Foreskin keratinocyte (primary cell): ENCODE measurements at places on chromosomes 1 and 21. TPM values are rescaled to one million over a fixed set of nuclear protein-coding genes. Genes with fewer than 3 reads are reported as not detected.

GRCh38 chr1:233446935-233447334, 119.4 kb downstream of the MAP3K21 start:
- no peak for DNase-seq

The SFPQ gene
- total RNA-seq, result 281 and 358 TPM in 2 replicates

The NPHS2 gene
- not detected in 2 replicates for total RNA-seq

DNA sequence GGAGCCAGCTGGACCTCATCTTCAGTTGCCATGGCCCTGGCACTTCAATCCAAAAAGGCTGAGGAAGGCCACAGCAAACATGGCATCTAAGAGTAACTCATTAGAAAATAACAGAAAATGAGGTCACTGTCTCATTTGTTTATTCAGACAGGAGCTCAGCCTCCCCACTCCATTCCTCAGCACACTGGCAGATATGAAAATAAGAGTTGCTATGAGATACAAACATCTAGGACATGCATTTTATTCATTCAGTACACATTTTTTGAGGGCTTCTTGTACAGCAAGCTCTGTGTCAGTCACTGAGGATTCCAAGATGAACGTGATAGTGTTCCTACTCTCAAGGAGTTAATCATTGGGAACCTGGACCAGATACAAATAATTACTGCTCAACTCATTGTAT, 32.7 kb upstream of the TMEM125 start:
- no peak for DNase-seq

The CNTN2 gene
- total RNA-seq, result not detected in 2 replicates

GRCh38 chr1:9687874-9688582, 36.5 kb downstream of the PIK3CD start:
- DNase-seq, result peak; percentile 41

The CASQ1 gene
- not detected in 2 replicates for total RNA-seq

DNA sequence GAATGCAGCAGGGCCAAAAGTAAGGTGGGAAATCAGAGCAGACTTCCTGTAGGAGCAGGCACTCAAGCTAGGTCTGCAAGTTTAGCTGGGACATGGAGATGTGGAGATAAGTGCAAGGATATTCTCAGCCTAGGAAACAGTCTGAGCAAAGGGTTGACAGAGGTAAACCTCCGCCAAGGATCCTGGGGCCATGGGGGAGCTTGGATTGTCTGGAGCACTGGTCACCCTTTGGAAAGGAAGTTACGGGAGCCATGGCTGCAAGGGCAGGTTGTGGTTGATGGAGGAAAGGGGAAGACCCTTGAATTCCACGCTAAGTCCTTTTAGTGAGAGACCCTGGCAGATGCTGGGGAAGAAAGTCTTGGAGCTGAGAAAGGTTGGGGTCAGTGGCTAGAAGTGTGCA, 150.9 kb downstream of the PTPRU start:
- DNase-seq, result no peak

- DNase-seq, result no peak
These were observed 23.6 kb downstream of the POU2F1 start for GRCh38 chr1:167244244-167244643.

The ESPN gene
- total RNA-seq, result 1.5 and 2.1 TPM in 2 replicates

DNA sequence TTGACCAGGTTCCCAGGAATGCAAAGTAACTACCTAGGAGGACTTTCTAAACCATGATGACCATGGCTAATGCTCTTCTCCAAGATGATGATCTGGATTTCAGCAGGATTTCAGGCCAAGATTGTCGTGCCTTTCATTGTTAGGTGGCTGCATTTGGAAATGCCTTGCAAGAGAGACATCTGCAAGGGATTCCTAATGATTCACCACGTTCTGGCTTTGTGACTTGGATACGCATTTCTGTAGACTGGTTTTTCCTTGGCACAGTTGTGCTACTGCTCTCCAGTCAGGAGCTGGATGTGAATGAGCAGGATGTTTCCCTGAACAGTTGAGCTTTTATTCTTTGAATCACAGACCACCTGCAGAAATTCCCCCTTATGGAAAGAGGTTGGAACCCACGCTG, 212.4 kb downstream of the BACH1 start:
- DNase-seq, result no peak

DNA sequence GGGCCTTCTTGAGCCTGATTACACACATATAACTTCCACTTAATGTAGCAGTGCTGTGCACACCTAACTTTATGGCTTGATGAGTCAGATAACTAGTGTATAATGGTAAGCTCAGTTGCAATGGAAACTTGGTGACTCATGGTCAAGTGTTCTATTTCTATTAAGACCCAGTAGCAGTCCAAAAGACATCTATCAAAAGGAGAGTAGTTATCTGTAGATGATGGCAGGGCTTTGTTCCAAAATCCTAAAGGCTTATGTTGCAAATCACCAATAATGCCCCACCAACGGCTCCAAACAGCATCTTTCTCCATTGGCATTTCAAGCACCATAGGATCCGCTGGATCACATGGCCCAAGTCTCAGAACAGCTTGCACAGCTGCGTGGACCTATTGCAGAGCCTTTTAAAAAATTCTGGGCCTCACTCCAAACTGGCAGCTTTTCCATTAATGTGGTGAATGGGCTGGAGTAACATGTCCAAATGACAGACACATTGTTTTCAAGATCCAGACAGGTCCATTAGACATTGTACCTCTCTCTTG, 566.8 kb upstream of the USP24 start:
- peak; percentile 66 for DNase-seq

GRCh38 chr1:157115851-157116736, 16.5 kb upstream of the ETV3L start:
- DNase-seq, result no peak

GRCh38 chr1:54967372-54967771, 13.1 kb upstream of the TMEM61 start:
- DNase-seq, result no peak

GRCh38 chr1:193456811-193457280, 270.4 kb upstream of the B3GALT2 start:
- DNase-seq, result peak; percentile 61

- DNase-seq, result no peak
These were observed 127.3 kb upstream of the C8B start for GRCh38 chr1:57093122-57093521.

DNA sequence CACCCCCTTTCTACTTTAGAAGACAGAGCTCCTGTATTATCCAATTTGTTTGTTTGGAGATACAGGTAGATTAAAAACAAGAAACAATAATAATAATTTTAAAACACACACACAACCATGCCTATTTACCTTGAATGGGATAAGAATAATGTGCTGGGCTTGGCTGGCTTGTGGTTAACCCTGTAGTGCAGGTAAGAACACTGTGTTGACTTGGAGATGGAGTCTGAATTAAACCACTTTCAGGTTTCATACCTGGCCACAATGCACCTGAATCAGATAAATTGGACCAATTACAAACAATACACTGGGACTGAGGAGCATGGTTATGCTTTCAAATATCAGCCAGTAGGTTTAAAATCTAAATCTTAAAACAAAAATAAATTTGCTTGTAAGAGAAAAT, 60.8 kb downstream of the EYA3 start:
- no peak for DNase-seq

DNA sequence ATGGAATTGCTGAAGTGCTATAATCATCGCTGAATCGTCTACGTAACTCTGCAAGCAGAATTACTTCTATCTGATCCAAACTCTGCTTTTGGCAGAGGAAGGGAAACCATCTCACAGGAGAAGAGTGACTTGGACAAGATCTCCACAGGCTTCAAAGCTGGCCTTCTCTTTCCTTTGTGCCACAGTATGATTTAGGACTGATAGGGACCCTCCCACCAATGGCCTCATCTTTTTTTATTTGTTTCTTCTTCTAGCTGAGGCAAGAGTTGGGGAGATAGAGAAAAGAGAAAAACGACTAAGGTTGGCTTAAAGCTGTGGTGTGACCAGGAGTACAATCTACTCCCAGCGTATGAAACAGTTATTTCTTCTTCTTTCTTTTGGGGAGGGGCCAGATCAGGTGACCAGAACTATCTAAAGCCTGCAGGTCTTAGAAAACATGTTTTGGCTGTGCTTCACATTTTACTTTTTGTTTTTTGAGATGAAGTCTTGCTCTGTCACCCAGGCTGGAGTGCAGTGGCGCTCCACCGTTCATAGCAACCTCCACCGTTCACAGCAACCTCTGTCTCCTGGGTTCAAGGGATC, 35.0 kb downstream of the ZNF496 start:
- DNase-seq, result no peak

GRCh38 chr1:242083742-242084141, 84.8 kb upstream of the MAP1LC3C start:
- no peak for DNase-seq

DNA sequence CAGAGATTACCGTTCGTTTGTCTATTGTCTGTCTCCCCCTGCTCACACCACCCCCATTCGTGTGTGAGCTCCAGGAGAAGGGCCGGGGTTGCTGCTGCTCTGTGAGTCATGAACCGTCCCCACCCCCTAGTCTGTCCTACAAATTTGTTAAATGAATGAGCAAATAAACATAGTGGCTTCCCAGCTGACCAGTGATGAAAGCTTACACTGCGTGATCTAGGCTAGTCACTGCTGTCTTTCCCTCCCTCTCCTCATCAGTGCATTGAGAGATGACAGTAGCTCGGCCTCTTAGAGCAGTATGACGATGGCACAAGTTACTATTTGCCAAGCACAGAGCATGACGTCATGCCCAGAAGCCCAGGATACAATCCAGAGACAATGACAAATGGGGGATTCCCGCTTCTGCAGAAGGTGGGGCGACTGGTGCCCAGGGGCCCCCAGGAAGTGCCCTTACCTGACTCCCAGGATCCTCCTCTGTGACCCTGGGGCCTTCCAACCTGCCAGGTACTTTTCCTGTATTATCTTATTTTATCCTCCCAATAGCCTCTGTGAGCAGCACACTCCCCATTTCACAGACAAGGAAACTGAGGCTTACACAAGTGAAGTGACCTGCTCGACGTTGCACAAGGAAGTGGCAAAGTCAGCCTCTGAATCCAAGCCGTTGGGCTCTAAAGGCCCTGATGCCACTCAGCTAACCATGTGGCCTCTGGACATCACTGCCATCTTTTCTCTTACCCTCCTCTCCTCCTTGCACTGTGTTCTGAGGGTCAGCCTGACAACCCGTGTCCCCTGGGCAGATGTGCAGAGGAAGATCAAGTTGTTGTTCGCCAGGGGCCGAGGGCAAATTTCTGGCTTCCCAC, 8.6 kb upstream of the EPHA2 start:
- DNase-seq, result peak; percentile 94

The GPR52 gene
- total RNA-seq, result 0.18 and 0.37 TPM in 2 replicates

The SRSF4 gene
- 50.4 and 64.0 TPM in 2 replicates for total RNA-seq

- DNase-seq, result no peak
These were observed 4.4 kb upstream of the XPR1 start for GRCh38 chr1:180627411-180627810.

DNA sequence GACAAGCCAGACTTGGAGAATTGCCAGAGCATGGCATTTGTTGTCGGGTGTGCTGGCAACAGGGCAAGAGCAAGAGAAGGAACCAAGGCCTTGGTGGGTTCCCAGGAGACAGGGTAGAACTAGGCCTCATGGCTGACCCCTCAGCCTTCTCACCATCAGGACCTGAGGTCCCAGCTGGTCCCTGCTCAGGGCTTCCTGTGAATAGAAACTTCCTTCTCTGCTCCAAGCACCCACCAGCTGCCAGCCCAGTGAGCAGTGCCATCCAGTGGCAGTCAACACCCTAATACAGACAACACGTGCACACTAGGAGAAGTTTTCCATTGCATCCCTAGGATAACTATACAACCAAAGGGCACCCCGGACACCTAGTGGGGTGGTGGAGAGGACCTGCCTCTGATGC, 22.8 kb downstream of the S100A6 start:
- DNase-seq, result no peak

DNA sequence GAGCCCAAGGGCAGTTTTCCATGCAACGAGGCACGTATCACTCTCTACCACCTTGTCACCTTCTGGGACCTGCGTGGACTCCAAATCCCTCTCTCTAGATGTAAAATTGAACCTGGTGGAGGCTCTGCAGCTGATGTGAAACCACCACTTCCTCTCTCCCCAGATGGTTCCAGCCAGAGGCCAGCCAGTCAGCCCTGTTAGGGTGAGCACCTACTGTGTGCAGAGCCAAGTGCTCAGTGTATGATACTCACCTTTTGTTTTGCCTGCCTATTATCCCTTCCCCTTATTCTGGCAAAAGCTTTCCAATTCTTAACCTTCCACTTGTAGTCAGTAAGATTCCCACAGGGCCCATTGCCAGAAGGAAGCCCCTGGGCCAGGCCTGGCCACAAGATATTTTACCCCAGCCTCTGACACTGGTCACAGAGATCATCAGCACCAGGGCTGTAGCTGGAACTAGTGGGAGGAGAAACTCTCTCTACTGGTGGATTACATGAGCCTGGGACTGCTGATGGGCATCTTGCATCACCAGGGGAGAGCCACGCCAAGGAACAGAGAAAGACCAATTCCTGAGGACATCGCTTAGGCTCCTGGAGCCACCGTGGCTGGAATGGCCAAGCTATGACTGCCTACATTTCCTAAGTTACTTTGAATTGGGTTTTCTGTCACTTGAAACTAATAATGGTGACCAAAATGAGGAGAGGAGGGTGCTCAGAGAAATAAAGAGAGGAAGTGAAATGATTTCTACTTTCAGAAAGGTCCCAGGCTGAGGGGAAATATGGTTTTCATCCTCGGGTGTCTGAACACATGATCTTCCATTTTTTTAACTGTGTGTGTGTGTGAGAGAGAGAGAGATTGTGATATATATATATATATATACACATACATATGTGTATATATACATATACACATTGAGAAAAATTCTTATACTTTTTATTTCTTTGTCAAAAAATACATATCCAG, 26.6 kb upstream of the RD3 start:
- DNase-seq, result no peak

- DNase-seq, result no peak
These were observed 18.4 kb upstream of the LY9 start for GRCh38 chr1:160777486-160778089.
